Smooth muscle cell of bladder (primary cell): ENCODE measurements at places on chromosomes 7 and 10. TPM values are rescaled to one million over a fixed set of nuclear protein-coding genes. Genes with fewer than 3 reads are reported as not detected.

GBX1 gene
- not detected in 2 replicates for total RNA-seq

GIMAP6 gene
- total RNA-seq: 0.14 and 0.18 TPM in 2 replicates

ATG9B gene
- total RNA-seq: 0.37 TPM in 1 of 2 replicates, not detected in the other

CLRN3 gene
- not detected in 2 replicates for total RNA-seq

PLEKHS1 gene
- 0.09 TPM in 1 of 2 replicates, not detected in the other for total RNA-seq

FGL2 gene
- 58.2 and 114 TPM in 2 replicates for total RNA-seq

C10orf53 gene
- total RNA-seq: not detected in 2 replicates

ZNF92 gene
- total RNA-seq: 3.6 and 3.9 TPM in 2 replicates

SGMS1 gene
- 53.8 and 55.6 TPM in 2 replicates for total RNA-seq

HOGA1 gene
- 0.28 and 1.1 TPM in 2 replicates for total RNA-seq

ADAM22 gene
- 0.28 and 0.37 TPM in 2 replicates for total RNA-seq

TCF7L2 gene
- total RNA-seq: 4.3 and 4.8 TPM in 2 replicates

CDK14 gene
- 23.3 and 33.9 TPM in 2 replicates for total RNA-seq

HMX3 gene
- total RNA-seq: not detected in 2 replicates

AGBL3 gene
- 0.71 and 1.4 TPM in 2 replicates for total RNA-seq

VAX1 gene
- total RNA-seq: not detected in 2 replicates

VDAC2 gene
- 140 and 151 TPM in 2 replicates for total RNA-seq

FAM13C gene
- 0.83 and 0.85 TPM in 2 replicates for total RNA-seq

LRRC61 gene
- 0.85 and 1.6 TPM in 2 replicates for total RNA-seq

ATOH7 gene
- total RNA-seq: 0.09 TPM in 1 of 2 replicates, not detected in the other

OIT3 gene
- under 0.01 and 0.18 TPM in 2 replicates for total RNA-seq

H2BK1 gene
- not detected in 2 replicates for total RNA-seq

PRKRIP1 gene
- total RNA-seq: 11.4 and 11.6 TPM in 2 replicates

FAM25G gene
- total RNA-seq: not detected in 2 replicates

TLL2 gene
- total RNA-seq: under 0.01 and 0.09 TPM in 2 replicates

DNAJC9 gene
- total RNA-seq: 14.5 and 15.7 TPM in 2 replicates

GJD4 gene
- not detected in 2 replicates for total RNA-seq

ZWINT gene
- 4.3 and 6.4 TPM in 2 replicates for total RNA-seq

STAM gene
- total RNA-seq: 16.4 and 19.9 TPM in 2 replicates

IDI2 gene
- not detected in 2 replicates for total RNA-seq

PCLO gene
- under 0.01 TPM in 2 replicates for total RNA-seq

CCL26 gene
- total RNA-seq: 4.8 and 6.2 TPM in 2 replicates

PNLIP gene
- total RNA-seq: not detected in 2 replicates

HSPA12A gene
- total RNA-seq: 11.7 and 12.1 TPM in 2 replicates

AASS gene
- total RNA-seq: 37.8 and 61.6 TPM in 2 replicates

EBLN1 gene
- not detected in 2 replicates for total RNA-seq

C7orf57 gene
- not detected in 2 replicates for total RNA-seq

CYP2C19 gene
- not detected in 2 replicates for total RNA-seq

SFMBT2 gene
- total RNA-seq: 5.1 and 5.5 TPM in 2 replicates

UTF1 gene
- not detected in 2 replicates for total RNA-seq

STRIP2 gene
- total RNA-seq: 2.7 and 4.3 TPM in 2 replicates

IGF2BP3 gene
- 8.4 and 12.8 TPM in 2 replicates for total RNA-seq

TCAF2 gene
- 2.4 and 2.6 TPM in 2 replicates for total RNA-seq

CDK1 gene
- 2.6 and 5.1 TPM in 2 replicates for total RNA-seq

HEPACAM2 gene
- total RNA-seq: under 0.01 TPM in 1 of 2 replicates, not detected in the other

JAKMIP3 gene
- total RNA-seq: 0.14 and 0.55 TPM in 2 replicates

CUBN gene
- 0.85 and 1.2 TPM in 2 replicates for total RNA-seq

IKZF1 gene
- not detected in 2 replicates for total RNA-seq

PSAP gene
- total RNA-seq: 556 and 987 TPM in 2 replicates

IL2RA gene
- total RNA-seq: not detected in 2 replicates

MLXIPL gene
- total RNA-seq: 0.37 and 0.57 TPM in 2 replicates

BLNK gene
- total RNA-seq: 0.09 and 0.28 TPM in 2 replicates

ALKBH4 gene
- 10.0 and 10.9 TPM in 2 replicates for total RNA-seq

DEPP1 gene
- total RNA-seq: 9.4 and 22.6 TPM in 2 replicates

ITPRID1 gene
- not detected in 2 replicates for total RNA-seq

NPY gene
- total RNA-seq: not detected in 2 replicates

FGFR2 gene
- total RNA-seq: 0.09 and 0.71 TPM in 2 replicates

CCDC3 gene
- total RNA-seq: 0.18 and 1.3 TPM in 2 replicates

FOXP2 gene
- total RNA-seq: 2.4 and 3.2 TPM in 2 replicates
